Dorsolateral prefrontal cortex (tissue), 122 donors: ENCODE measurements at places on chromosomes 13 and 19. TPM values are rescaled to one million over a fixed set of nuclear protein-coding genes. Genes with fewer than 3 reads are reported as not detected.

DNA sequence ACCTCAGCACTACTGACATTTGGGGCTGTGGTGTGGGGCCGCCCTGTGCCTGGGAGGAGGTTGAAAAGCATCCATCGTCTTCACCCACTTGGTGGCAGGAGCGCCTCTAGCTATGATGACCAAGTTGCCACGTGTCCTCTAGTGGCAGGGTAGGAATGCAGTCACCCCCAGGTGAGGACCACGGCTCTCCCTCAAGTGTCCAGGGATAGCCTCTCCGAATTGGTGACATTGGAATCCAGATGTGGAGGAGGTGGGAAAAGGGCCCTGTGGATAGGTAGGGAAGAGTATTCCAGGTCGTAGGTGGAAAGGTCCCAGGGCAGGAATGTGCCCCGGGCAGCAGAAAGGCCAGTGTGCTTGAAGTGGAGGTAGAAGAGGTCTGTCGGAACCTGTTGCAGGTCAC lies 37.6 kb downstream of the ARHGEF18 start:
- no peak for DNase-seq

DNA sequence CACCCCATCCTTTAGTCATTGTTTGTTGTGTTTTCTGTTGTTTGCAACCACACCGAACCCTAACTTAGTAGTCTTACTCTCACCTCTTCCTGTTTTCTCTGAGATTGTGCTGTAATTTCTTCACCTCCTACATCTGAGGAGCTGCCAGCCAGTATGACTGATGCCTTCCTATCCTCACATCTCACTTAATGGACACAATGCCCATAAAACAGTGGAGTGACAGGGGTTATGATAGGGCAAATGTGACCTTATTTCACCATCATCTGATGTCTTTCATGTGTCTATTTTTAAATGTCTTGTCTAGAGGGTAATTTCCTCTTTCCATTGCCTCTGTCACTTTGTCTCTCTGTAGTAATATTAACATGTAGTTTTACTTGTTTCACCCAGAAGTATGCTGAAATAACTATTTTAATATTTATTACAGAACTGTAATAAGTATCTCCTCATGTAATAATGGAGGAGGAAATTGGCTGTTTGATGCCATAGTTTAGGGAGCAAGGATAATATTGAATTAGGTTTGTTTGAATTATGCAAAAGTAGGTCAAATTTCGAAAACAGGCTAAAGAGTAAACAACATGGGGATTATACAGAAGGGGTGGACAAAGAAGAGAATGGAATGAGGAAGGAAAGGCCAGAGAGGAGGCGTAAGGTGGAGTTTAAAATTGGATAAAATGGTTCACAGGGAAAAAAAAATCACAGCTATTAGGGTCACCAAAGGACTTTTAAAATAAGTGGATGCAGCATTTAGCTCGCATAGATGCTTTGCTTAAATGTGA lies 103.5 kb upstream of the SPRY2 start:
- DNase-seq, result no peak

DNA sequence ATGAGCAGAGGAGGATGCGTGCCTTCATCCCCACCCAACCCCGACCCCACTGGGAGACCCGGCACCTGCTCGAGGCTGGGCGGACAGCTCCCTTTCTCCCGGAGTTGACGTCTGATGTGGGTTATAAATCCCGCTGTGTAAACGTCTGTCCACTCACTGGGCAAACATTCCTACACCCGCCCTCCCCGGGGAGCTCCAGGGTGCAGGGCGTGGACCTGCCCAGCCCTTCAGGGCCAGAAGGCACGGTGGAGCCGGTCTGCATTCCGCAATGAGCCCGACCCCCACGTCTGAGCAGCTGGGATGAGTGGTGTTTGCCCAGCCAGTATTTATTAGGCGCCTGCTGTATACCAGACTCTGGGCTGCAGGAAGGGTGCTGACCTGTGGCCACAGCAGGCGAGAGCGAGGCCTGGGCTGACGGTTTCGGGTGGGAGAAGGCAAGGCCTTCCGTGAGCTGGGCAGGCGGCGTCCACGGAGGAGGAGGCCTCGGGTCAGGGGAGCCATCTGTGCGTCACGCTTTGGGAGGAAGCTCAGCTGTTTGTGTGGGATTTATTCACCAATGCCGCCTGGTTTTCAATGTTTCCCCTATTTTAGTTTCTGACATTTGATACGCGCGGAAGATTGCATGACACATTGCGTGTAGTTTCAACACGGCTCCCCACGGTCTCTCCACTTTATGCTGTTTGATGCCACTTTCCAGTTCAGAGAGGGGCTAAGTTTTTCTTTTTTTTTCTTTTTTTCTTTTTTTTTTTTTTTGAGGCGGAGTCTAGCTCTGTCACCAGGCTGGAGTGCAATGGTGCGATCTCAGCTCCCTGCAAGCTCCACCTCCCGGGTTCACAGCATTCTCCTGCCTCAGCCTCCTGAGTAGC lies 2.0 kb downstream of the MISP start:
- DNase-seq, result no peak

- DNase-seq, result peak; percentile 8
Observed at GRCh38 chr19:359653-359925, 15.0 kb upstream of the MIER2 start.

GRCh38 chr19:8611877-8612806 lies 1.6 kb upstream of the ADAMTS10 start:
- DNase-seq, result no peak

DNA sequence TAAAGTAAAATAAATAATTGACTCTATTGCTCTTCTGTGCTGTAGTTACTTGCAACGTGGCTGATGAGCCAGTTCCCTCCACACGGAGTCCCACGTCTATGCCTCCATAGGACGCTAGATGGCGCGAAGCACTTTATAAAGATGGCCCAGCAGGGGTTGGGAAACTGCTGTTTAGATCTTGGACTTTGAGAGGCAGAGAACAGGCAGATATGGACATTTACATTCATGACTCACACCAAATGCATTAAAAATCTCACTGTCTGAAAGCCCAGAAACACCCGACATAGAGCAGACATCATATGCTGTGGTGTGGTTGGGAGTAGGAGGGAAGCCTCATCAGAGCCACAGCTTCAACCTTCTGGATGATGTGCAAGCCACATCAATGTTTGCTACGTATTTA lies 643.1 kb upstream of the ARGLU1 start:
- DNase-seq, result peak; percentile 83

GRCh38 chr13:85666356-85666755 lies 132.9 kb downstream of the SLITRK6 start:
- no peak for DNase-seq

DNA sequence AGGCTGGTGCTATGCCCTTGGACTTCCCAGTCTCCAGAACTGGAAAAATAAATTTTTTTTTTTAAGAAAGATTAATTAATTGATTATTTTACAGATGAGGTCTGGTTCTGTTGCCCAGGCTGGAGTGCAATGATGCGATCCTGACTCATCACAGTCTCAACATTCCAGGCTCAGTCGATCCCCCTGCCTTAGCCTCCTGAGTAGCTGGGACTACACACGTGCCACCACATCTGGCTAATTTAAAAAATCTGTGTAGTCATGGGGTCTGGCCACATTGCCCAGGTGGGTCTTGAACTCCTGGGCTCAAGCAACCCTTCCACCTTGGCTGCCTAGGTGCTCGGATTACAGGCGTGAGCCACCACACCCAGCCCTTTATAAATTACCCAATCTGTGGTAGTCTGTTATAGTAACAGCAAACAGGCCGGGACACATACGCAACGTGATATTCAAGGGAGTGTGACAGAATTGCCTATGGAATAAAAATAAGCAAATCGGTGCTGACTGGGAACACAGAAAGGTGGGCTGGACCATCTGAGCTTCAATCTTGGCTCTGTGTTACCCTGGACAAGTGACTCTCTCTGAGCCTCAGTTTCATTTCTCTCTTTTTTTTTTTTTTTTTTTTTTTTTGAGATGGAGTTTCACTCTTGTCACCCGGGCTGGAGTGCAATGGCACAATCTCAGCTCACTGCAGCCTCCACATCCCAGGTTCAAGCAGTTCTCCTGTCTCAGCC lies 42.8 kb downstream of the PIN1 start:
- no peak for DNase-seq

- no peak for DNase-seq
Observed at GRCh38 chr13:45441633-45442032, 23.1 kb upstream of the COG3 start.

- peak; percentile 78 for DNase-seq
Observed at GRCh38 chr19:55585658-55586339, 5.2 kb upstream of the ZNF579 start.

- DNase-seq, result no peak
Observed at GRCh38 chr13:99484473-99484872, 16.8 kb upstream of the TM9SF2 start.

DNA sequence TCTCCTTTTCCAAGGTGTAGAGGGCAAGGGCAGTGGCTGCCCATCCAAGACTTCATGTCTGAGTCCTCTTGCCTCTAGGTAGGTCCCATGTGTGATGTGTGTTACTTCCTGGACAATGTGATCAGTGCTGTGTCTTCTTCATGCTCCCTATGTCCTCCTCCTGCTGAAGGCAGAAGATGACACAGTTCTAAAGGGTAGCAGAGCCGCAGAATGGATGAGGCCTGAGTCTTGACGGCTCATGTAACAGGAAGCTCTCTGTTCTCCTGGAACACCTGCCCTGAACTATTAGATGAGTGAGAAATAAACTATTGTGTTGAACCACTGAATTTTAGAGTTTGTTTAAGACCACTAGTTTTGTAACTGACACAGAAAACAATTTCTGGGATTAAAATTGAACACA lies 165.9 kb downstream of the NDFIP2 start:
- DNase-seq, result no peak

DNA sequence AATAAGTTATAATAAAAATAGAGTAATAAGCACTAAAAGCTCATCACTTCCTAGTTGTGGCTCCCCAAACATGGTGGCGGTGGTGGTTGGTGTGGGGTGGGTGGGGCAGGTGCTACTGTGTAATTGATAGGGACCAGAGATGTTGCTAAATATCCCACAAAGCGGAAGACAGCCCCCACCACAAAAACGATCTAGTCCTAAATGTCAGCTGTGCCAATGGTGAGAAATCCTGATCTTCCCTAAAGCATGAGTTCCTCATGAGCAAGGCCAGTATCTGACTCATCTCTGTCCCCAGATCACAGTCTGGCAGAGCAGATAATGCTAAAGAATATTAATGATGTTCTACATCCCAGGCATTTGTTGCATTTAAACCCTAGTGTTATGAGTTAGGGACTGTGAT lies 1.9 kb upstream of the EDDM13 start:
- DNase-seq, result no peak

DNA sequence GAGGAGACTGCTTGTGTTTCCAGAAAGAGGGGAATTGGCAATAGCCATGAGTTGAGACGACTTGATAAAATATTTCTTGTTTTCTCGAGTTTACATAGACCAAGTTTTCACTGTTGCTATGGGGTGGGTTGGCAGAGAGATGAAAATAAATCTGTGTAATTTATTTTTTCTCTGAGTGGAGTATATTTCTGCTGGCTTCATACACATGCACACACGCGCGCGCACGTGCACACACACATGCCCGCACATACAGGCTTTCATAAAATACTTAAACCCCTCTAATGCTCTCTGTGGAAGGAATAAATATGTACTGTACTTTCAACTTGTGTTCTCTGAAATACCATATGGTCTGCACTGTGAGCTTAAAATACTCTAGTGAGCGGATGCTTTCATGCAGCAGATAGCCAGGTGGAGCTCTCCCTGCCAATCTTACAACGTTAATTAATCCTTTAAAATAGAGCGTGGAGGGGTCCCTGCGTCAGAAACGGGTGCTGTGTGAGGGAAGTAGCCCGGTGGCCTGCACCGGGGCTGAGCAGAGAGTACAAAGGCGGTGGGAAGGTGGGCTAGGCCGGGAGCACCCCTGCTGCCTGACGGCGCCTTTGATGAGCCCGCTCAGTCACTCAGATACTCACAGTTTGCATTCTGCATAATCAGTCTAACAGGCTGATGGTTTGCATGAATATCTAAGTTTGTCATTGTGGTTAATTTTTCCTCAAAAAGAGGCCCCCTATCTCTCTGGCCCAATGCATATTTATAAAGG lies 44.1 kb downstream of the CCNE1 start:
- DNase-seq, result no peak

- DNase-seq, result no peak
Observed at GRCh38 chr19:14985133-14985532, 5.5 kb upstream of the SLC1A6 start.

MARCHF2 gene
- total RNA-seq, result 66.8 TPM

GZMM gene
- total RNA-seq, result 1.9 TPM

VSTM1 gene
- total RNA-seq, result 1.9 TPM

C13orf42 gene
- not detected for total RNA-seq

LDLR gene
- 25.5 TPM for total RNA-seq

PGLYRP2 gene
- total RNA-seq, result not detected
